ENCODE measurements at places on chromosomes 1 and 21. TPM values are rescaled to one million over a fixed set of nuclear protein-coding genes. Genes with fewer than 3 reads are reported as not detected.
A peak's percentile ranks its signal among the peaks of the same experiment; 100 is the strongest.

DNA sequence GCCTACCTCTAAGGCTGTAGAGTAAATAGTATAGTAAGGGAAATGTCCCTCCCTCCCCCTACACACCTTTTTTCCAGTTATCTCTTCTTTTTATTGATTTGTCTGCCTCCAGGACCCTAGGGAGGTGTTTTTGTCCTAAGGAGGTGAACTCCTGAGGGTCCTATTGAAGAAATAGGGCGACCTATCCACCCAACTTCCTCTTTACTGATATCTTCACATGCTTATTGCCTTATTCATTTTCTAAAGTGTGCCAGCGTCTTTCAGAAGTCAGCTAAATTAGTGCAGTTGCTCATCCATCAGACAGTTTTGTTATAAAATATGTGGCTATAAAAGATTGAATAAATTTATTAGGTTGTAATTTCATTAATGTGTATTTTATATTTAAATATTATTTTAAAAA, 5.9 kb downstream of the BACH1 start:
- no peak for DNase-seq

DNA sequence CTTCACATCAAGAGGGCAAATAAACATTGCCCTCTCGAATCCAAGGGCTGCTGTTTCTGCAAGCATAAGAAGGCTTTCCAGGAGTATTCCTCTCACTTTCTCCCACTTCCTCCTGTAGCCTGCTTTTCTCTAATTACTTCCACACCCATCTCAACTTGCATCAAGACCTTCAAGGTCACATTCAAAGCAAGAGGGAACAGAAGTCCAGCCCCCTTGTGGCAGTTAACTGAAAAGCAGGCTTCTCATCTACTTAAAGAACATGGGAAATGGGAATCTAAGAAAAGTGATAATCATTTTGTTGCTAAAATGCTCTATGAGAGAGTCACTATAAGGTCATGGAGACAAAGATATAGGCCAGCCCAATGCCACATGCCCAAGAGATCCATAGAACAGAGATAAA, 874.4 kb downstream of the KCNT2 start:
- no peak for DNase-seq

GRCh38 chr1:25743164-25744139, 56.5 kb upstream of the SELENON start:
- peak; percentile 95 for DNase-seq

DNA sequence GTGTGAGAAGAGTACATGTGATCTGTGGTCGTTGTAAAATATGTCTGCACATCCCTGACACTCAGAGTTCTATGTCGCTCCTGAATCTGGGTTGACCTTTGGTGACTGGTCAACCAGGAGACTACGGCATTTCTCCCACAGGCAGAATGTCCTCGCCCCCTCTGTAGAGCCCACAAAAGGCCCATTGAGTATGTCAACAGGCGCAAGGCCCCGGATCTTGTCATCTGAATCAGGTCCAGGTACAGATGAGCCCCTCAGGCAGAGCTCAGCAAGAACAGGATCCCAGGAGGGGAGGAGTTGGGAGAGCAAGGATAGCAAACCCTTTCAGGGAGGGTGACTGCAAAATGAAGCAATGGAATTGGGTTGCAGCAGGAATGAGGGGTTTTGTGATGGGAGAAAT, 126.5 kb downstream of the MATN1 start:
- DNase-seq = no peak

GRCh38 chr1:41650028-41650880, 165.8 kb upstream of the EDN2 start:
- no peak for DNase-seq

Gene PLA2G2F
- total RNA-seq = not detected

Gene DMRTA2
- total RNA-seq = not detected

Gene ANKRD34A
- total RNA-seq = 1.7 TPM

Gene DIPK1A
- 3.1 TPM for total RNA-seq

Gene EPHA2
- total RNA-seq = 66.9 TPM

Gene SH2D1B
- not detected for total RNA-seq

Gene NTRK1
- total RNA-seq = not detected
